Stimulated activated CD4-positive, alpha-beta T cell treated with anti-CD3 and anti-CD28 coated beads, Interleukin-1b, Interleukin-23, amount 100 ng/mL, for 24 hours (primary cell): ENCODE measurements at places on chromosomes 2 and 18.

GRCh38 chr2:120396013-120396860 is 50.3 kb downstream of the INHBB start:
- no peak for DNase-seq

DNA sequence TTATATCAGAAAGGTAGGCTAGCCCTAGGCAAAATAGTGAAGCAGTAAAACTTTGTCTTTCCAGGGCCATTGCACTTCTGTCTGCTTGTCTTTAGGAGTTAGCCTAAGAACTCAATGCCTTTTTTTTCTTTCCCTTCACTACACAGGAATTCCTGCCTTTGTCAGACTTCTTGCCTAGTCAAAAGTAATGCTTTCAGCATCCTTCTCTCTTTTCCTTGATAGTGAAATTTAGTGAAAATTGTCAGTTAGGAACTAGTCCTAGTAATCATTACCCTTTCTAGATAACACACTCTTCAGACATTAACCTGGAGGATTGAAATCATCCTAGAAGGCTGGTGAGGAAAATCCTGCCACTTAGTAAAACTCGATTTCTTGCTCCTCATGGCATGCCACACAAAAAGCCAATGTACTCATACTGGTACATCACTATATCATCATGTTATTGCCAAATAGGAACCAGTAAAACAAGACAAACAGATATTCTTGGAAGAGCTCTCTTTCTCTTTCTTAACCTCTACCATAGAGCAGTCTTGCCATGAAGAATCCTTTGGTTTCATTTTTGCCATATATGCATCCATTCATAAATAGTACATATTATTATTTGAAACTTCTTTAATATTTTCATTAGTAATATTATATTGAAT is 320.5 kb downstream of the CTNNA2 start:
- DNase-seq: no peak

- DNase-seq: no peak
Observed at GRCh38 chr2:26567534-26567933, 73.6 kb downstream of the CIB4 start.

GRCh38 chr18:8634508-8634907 is 25.3 kb downstream of the RAB12 start:
- no peak for DNase-seq

GRCh38 chr2:197198890-197199289 is 111.7 kb downstream of the ANKRD44 start:
- DNase-seq: peak; percentile 54

DNA sequence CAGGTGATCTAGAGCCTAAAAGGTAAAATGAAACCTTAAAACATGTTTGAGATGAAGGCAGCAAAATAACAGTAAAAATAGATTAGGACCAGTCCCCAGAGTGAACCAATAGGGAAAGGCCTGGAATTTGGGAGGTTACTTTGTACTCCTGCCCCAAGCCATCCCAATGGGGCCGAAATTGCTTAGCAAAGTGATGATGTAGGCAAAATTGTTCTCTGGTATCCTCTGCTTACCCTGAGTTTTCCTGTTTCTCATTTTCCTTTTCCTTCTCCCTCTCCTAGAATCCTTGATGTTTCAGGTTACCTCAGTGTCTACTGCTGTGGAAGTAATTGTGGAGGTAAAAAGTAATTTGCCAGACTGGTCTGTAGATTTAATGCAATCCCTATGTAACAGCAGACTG is 92.9 kb downstream of the TRABD2A start:
- no peak for DNase-seq

DNA sequence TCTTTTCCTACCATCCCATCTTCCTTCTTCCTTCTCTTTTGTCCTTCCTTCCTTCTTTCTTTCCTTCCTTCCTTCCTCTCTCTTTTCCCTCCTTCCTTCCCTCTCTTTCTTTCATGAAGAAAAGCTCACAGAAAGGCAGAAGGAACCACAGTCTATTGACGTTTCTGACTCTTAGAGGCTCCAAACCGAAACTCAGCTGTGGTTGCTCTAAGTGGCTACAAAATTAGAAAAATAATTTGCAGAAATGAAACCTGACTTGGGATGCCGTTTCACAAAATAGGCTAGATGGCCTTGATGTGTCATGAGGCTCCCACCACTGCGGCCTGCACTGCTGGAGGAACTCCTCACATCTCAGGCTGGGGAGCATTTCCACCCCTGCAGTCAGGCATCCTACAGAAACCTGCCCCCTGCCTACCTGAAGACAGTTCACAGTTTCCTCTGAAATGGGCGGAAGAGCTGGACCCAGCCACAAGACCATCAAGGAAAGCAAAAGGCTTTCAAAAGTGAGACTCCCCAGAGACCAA is 165.6 kb downstream of the SMAD7 start:
- no peak for DNase-seq

DNA sequence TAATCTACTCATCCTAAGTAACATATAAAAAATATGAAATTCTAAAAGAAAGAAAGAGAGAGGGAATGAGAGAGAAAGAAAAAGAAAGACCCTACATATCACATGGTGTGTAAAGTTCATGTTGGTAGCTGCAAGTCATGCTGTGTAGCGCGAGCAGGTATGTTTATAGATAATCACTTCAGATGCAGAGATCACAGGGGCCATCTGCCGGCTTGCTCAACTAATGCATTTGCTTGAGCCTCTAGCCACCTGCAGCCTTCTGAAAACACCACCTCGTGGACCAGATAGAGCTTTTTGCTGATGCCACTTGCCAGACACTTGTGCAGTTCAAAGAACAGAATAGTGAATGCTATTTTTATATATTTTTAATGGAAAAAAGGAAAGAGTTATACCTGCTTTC is 37.6 kb downstream of the CDH7 start:
- DNase-seq: no peak

DNA sequence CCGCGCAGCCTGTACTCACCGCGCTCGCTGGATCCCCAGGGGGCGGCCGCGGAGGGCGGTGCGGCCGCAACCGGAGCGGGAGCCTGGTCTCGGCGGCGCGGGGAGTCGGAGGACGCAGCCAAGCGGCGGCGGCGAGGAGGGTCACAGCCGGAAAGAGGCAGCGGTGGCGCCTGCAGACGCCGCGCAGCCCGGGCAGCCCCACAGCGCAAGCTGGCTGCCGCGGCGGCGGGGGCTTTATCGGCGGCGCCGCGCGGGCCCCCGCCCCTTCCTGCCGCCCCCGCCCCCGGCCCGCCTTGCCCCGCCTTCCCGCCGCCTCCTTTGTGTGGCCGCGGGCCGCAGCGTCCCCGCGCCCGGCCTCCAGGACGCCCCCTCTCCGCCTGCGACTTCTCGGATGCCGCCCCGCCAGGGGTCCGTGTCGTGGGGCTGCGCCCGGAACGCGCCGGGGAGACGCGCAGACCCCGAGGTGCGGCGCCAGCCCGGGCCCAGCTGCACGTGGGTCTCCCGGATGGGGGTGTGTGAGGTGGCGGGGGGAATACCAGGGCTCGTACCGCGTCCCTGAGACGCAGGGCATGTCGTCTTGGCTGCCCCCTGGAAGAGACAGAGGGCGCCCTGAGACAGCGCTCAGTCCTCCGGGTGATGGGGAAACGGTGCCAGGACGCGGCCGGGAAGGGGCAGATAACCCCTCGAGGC is at the start of gene SERPINE2:
TSS of gene SERPINE2 (minus strand) at position 207 of the 690 bp plus-strand sequence. CDS start 37,386 bp downstream, outside the sequence.
- peak; percentile 32 for DNase-seq

- DNase-seq: no peak
Observed at GRCh38 chr2:41207578-41207977, 755.7 kb upstream of the SLC8A1 start.

DNA sequence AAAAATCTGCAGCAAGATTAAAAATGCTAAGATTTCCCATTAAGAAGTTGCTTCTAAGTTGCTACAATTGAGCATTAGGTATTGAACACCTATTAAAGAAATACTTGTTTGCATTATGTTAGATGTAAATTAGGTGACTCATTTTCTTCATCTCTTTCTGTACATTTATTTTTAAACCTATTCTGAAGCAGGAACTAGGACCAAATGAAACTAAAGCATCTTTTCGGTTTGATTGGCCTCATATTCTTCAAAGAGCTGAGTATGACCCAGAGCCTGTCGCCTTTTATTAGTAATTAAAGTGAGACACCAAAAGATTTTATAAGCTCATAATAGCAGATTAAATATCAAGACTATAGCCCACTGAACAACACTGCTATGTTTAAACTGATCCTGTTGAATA is 83.4 kb upstream of the ZEB2 start:
- no peak for DNase-seq

DNA sequence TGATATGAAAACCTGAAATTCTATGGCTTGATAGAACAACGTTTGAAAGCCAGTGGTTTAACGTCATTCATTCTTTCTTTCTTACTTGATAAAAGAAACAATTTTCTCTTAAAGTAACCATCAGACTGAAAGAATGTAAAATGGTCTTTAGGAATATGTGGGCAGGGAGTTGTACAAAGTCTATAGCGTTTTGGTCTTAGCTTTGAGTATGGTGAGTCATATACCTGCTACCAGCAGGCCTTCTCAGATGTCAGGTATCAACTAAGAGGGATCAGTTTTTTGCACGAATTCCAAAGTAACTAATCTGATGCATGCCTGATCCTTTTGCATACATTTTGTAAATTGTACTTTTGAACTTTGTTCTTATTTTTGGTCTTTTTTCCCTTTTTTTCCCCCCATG is 101.5 kb upstream of the DSEL start:
- no peak for DNase-seq

GRCh38 chr2:159750873-159751272 is 38.6 kb downstream of the MARCHF7 start:
- DNase-seq: no peak

- DNase-seq: no peak
Observed at GRCh38 chr2:237870754-237871651, 11.6 kb downstream of the RAMP1 start.

GRCh38 chr18:76174451-76174850 is 320.6 kb downstream of the ZNF516 start:
- no peak for DNase-seq

DNA sequence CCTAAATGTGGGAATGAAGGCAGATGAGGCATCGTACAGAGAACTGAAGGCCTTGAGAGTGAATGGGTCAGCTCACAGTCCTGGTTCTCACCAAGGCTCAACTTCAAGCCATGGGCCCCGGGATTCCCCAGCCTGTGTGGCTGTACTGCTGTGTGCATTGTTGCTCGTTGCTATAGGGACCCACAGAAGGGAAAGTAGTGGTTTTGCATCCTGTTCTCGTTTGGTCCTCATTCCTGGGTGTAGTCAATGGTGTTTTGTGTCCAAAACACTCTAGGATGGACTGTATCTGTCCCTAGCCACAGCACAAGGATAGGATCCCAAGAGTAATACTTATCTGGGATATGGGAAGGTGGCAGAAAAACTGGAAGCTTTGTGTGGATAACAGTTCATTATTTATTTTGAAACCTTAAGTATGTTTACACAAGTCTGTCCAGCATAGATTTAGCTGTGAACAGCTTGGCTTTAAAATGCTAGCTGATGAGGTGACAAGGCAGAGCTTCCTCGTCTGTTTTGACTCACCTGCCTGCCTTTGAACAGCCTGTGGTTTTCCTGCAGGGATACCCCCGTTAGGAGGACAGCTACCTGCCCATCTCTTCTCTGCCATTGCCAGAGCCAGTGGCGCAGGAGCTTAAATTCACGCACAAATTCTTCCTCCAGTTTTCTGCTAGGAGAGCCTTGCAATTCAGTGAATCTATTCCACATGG is 85.0 kb downstream of the WDSUB1 start:
- no peak for DNase-seq

GRCh38 chr18:37724206-37724605 is 158.6 kb upstream of the CELF4 start:
- no peak for DNase-seq

GRCh38 chr18:70194227-70194890 is 11.1 kb downstream of the RTTN start:
- no peak for DNase-seq

GRCh38 chr2:70921839-70922234 is 13.9 kb upstream of the ATP6V1B1 start:
- DNase-seq: no peak

DNA sequence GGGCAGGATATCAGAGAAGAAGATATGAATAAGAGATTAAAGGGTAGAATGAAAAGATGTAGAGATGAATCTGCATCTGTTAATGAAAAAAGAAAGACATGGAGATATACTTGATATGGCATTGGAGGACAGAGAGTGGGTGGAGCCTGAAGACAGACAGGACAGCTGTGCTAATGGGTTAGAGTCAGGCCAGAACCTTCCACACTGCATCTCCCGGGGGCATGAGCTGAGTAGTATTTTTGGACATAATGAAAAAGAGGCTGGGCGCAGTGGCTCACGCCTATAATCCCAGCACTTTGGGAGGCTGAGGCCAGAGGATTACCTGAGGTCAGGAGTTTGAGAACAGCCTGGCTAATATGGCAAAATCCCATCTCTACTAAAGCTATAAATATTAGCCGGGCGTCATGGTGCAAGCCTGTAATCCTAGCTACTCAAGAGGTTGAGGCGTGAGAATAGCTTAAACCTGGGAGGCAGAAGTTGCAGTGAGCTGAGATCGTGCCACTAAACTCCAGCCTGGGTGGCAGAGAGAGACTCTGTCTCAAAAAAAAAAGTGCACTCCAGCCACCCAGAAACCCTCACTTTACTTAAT is 11.4 kb downstream of the FLACC1 start:
- no peak for DNase-seq

DNA sequence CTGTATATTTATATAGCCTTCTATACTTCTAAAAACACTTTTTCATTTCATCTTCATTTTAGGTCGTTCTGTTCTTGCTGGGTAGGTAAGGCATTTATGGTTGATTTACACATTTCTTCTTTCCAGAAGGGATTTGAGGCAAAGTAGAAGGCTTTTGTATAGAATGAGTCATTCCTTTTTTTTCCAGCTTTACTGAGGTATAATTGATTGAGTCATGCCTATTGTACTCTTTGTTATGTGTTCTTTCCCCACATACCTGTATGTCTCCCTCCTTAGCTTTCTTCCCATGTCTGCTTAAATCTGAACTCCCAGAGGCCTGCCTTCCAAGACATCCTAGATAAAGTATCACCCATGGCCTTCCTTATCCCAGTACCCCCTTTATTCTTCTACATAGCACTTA is 4.8 kb upstream of the CDC42EP3 start:
- DNase-seq: no peak

- no peak for DNase-seq
Observed at GRCh38 chr2:120972286-120972685, 236.6 kb downstream of the GLI2 start.

DNA sequence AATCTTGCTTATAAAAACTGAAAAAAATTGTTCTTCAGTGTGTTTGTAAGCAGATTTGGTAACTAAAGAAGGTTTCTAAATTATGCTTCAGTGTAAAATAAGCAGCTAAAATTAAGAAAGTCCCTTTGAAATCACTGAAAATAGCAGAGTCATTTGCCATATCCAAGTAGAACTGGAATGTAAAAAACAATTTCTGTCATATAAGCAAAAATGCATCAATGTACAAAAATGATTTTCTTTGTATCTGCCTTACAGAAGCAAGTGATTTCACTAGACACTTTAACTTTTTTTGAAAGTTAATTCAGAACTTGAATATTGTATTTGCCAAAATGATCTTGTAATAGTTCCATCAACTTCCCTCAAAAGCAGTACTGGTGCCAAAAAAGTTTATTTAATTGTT is 121.7 kb upstream of the CD226 start:
- no peak for DNase-seq

DNA sequence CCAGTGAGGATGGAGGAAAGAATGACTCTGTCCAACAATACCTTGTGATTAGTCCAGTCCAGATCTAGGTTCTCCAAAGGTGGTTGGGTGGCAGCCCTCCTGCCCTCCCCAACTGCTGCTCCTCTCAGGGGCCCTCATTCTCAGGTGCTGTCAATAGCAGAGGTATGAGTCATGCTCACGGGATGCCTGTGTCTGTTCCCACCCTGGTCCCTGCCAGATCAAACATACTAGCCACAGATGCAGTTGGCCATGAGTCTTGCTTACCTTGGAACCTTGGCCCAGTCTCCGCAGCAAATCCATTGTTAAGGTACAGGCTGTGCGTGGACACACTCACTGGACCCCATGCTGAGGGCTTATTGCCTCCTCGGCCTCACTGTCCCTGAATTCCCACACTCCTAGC is 24.9 kb upstream of the RPIA start:
- DNase-seq: no peak
